ENCODE measurements at places on chromosomes 5 and 9.

GRCh38 chr5:31007672-31008071 lies 185.8 kb upstream of the CDH6 start:
- DNase-seq, result no peak

DNA sequence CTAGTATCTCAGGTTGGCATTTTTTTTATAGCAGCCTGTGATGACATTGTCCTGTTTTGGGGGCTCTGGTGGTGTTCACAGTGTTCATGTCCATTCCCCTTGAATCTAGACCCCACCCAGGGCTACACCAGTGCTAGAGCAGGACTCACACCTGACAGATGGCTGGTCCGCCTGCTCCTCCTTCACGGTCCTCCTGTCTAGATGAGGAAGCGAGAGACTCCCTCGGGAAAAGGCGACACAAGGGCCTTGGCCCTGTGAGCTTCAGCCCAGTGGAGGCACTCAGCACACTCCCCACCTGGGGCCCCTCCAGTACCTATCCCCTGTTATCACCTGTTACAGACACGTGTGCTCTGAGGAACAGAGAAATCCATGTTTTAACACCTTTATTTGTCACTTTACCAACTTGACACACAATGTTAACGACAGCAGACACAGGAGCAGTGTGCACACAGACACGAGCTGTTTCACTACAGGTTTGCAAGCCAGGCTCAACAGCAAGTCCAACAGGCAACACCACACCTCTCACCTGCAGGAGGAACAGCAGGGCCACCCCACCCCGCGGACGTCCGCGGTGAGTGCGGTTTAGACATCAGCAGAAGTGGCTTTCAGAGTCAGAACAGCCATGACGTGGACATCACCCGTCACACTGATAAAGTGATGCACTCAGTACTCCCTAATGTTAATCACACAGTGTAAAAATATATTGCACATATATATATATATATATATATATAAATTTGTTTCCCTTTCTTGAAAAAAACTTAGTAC lies 33.5 kb downstream of the TPPP start:
- no peak for DNase-seq

- DNase-seq, result no peak
Observed at GRCh38 chr5:148507648-148508047, 123.9 kb downstream of the FBXO38 start.

- DNase-seq, result peak; percentile 5
Observed at GRCh38 chr5:138138949-138139780, at the start of gene NME5. Gene NME5, minus strand, starts transcription at chr5:138139428. Its CDS starts 648 bp downstream, at chr5:138138780.

DNA sequence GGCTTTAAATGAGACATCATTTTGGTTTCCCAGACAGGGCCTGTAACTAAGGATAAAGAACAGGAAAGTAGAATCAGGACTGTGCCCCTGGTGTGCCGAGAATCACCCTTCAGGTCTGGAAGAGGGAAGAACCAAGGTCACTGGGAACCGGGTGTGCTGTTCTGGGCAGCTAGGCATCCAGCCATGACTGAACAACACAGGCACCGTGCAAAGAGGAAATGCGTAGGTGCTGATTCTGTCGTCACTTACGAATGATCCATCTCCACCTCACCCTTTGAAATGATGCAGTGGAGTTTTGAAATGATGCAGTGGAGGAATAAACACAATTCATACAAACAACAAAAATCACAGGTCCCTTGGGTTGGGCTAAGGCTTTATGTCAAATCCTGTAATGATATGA lies 64.4 kb downstream of the MAP1B start:
- DNase-seq, result no peak

DNA sequence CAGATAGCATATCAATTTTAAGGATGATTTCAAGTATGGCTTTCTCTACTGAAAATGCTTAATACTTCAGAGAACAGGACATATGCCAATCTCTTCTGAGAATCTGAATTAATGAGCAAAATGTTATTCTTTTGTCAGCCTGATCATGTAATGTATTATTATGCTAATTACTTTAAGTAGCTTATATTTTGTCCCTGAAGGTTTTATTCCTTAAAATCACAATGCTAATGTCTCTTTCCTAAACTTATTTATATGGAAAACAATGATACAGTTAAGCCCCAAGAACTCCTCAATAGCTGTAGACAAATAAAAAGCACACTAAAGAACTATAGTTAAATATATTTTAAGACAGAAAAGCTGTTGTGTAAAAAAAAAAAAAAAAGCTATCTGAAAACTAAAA lies 256.9 kb upstream of the PTPRD start:
- DNase-seq, result no peak

GRCh38 chr9:33080534-33080933 lies 4.1 kb upstream of the SMU1 start:
- DNase-seq, result no peak

Data from GM12878 (cell line).